GM23248 (cell line): ENCODE measurements at places on chromosomes 1 and 21. TPM values are rescaled to one million over a fixed set of nuclear protein-coding genes. Genes with fewer than 3 reads are reported as not detected.

Gene LMOD1
- polyA plus RNA-seq, result 6.1 and 6.3 TPM in 2 replicates

Gene TCHH
- polyA plus RNA-seq, result 0.08 and 0.11 TPM in 2 replicates

Gene SAMSN1
- not detected in 2 replicates for polyA plus RNA-seq

Gene NBPF15
- polyA plus RNA-seq, result 21.4 and 25.2 TPM in 2 replicates

Gene IL12RB2
- polyA plus RNA-seq, result 0.06 TPM in 1 of 2 replicates, not detected in the other

Gene HTR6
- 0.09 TPM in 1 of 2 replicates, not detected in the other for polyA plus RNA-seq

Gene CFHR5
- polyA plus RNA-seq, result not detected in 2 replicates

DNA sequence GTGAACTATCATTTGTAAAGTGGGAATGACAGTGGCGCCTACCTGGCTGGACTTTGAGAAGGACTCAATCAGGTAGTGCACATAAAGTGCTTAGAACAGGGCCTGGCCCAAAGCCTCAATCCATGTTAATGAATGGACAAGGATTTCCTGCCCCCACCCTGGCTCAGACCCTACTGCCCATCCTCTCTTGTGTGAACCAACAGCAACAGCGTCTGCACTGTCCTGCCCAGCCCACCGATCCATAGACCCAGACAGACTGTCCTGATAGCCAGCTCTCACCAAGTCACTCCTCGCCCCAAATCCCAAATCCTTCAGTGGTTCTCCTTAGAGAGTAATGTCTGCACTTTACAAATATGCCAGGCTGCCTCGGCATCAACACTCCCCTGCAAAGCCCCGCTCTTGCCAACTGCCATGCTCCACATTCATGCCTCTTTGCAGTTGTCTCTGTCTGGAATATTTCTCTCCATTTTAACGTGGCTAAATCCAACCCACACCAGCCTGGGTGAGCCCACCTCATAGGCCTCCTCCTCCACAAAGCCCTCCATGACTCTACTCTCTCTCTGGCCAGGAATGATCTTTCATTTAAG is 157.6 kb upstream of the EDN2 start:
- DNase-seq, result no peak

DNA sequence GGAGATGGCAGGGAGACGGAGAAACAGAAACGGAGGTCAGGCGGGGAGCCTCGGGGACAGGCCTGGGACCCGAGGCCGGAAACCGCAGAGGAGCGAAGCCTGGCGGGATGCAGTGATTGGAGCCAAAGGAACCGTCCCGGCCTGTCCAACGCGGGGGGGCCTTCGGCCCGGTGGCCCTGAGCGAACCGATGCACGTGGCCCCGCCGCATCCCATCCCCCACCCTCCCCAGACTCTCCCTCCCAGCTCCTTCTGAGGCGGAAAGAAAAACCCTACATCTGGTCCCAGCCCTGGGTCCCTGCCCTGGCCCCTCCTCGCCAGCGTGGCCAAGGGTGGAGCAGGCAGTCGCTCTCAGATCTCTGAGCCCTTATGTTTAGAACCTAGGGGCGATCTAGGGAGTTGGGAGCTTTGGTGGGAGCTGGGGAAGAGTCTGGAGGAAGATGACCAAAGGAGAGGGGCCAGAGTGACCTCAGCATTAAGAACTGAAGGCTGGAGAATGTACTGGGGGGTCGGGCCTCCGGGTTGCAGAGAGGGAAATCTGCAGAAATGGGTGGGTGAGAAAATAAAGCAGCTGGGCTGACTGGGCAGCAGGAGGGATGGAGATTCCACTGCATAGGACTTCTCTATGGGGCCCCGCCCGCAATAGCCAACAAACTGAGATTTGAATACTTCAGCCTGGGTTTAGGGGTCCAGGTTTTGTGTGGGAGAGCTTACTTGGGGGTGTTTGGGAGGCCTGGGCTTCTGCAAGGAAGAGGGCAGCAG is 1.5 kb upstream of the CRABP2 start:
- DNase-seq, result peak; percentile 71

- no peak for DNase-seq
Observed at GRCh38 chr1:200400556-200400955, 9.3 kb downstream of the ZNF281 start.

- DNase-seq, result no peak
Observed at GRCh38 chr1:3811595-3811911, 15.3 kb upstream of the LRRC47 start.

- no peak for DNase-seq
Observed at GRCh38 chr1:83762039-83762365, 236.9 kb downstream of the TTLL7 start.

DNA sequence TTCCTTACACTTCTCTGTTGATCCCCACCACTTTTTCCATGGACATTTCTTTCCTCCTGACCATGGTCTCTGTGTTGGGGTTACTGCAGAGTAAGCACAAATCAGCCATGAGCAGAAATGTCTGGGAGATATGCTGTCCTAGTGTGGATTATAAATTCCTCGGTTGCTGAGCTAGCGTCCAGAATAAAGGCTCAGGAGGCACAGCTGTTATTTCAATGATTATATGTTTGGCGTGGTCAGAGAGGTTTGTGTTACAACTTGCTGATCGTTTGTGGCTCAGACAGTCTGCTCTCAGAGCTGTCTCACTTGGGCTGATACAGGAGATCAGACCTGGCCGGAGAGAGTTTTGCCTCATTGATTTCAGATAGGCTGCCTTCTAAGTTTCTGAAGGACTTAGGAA is 37.5 kb upstream of the LAMC2 start:
- peak; percentile 65 for DNase-seq

DNA sequence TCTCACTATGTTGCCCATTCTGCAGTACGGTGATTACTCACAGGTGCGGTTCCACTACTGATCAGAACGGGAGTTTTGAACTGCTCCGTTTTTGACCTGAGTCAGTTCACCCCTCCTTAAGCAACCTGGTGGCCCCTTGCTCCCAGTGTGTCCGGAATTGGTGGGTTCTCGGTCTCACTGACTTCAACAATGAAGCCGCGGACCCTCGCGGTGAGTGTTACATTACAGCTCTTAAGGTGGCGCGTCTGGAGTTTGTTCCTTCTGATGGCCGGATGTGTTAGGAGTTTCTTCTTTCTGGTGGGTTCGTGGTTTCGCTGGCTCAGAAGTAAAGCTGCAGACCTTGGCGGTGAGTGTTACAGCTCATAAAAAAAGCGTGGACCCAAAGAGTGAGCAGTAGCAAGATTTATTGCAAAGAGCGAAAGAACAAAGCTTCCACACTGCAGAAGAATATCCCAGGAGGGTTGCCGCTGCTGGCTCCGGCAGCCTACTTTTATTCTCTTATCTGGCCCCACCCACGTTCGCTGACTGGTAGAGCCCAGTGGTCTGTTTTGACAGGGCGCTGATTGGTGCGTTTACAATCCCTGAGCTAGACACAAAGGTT is 17.6 kb upstream of the PARP1 start:
- DNase-seq, result no peak

DNA sequence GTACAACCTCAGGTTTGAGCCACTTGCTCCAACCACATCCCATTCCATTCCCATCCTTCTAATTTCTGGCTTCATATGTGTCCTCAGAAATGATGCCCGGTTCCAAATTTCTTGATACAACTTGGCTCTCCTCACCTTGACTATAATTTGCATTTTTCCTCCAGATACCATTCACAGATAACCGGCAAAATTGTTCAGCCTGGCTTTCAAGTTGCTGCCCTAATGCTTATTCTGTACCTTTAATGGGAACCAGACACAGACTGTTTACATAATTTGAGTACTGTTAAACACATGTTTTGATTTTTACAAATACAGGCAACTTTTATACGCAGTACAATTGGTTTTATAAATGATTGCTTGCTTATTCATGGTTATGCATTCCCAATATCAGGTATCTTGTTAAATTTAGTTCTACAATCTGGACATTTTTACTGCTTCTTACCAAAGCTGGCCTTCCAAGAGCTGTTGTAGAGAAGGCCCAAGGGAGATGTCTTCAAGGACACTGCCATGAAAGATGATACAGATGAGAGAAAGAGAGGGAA is 649.5 kb upstream of the CAMK1G start:
- no peak for DNase-seq

DNA sequence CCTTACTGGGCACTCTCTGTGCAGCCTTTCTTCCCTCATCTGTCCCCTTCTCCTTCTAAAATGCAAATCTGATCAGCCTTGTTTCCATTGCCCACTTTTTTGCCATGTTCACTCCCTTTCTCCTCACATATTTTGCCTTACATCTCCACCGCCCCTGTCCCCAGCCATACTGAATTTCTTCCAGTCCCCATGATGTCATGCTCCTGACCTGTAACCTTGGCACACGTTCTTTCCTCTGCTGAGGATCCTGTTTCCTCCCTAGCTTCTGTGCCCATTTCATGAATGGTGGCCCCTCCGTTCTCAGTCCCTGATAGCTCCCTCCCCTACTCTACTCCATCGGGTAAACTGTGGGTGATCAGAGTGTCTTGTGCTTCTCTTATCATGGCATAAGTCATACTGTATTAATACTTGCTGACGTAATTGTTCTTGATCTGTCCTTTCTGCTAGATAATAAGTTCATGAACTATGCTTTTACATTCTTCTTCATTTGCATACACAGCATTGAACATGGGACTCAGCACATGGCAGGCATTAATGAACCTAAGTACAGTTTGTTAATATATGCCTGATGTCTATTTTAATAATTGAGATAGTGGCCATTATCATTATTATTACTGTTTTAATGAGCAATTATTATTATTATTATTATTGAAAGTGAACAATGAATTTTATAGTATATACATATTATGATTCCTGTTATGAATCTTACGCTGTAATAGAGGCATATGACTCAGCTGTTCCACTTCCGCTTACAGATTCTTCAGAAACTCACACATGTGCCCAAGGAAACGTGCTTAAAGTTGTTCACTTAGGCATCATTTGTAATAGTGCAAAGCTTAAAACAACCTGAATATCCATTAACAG is 28.5 kb downstream of the MAP3K21 start:
- no peak for DNase-seq

DNA sequence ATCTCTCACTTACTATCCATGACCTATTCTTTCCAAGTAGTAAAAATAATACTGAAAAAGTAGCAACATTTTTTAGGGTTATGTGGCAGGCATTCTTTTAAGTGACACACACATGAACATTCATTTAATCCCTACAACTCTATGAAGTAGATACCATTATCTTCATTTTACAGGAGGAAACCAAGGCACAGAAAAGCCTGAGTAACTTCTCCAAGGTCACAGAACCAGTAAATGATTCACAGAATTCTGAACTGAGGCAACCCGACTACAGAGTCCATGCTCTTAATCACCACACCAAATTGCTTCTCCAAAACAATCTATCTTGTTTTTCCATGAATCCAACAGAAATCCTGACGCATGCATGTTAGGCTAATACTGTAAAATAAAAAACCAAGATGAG is 17.5 kb downstream of the FUBP1 start:
- no peak for DNase-seq

DNA sequence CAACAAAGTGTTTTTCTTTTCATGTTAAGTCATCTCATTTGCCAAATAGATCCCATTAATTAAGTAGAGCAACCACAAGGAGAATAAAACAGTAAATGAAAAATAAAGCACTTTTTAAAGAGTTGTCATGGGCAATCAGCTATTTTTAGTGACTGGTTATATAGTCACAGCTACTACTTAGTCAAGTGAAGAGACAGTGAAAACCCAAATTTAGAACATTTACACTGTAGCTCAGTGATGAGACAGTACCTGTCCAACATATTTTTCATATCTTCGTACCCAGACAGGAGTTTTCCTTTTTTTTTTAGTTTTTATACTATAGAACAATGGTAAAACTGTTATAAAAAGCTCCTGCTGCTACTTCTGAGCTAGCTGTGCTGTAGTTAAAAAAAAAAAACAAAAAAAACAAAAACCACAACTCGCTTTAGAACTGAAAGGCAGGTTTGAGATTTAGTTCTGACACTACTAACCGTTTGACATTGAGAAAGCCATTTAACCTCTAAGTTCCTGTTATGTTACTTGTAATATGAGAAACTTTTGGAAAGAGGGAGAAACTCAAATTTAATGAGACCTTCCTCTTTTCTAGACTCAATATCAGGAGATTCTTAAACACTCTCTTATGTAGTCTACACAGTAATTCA is 777.5 kb downstream of the ADGRL2 start:
- DNase-seq, result no peak

- DNase-seq, result peak; percentile 5
Observed at GRCh38 chr1:208979776-208980175, 603.7 kb upstream of the CAMK1G start.

GRCh38 chr1:193368302-193368701 is 181.9 kb upstream of the B3GALT2 start:
- DNase-seq, result no peak

DNA sequence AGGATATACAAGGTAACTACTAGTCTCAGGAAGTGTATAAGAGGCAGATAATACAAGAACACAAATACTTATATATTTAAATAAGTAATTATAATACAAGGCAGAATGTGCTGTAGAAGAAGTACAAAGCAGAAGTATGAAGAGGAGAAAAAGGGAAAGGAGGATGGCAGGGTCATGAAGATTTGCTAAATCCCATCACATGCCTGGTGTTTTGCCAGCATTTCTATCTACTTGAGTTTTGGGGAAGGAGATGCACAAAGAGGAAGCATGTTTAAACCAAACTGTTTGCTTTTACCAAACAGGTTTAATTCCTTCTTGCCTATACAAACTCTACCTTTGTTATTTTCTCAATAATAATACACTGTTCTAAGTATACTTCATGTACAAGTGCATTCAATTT is 60.9 kb upstream of the PODN start:
- no peak for DNase-seq

- peak; percentile 6 for DNase-seq
Observed at GRCh38 chr21:16865632-16866031, 647.2 kb upstream of the CXADR start.

DNA sequence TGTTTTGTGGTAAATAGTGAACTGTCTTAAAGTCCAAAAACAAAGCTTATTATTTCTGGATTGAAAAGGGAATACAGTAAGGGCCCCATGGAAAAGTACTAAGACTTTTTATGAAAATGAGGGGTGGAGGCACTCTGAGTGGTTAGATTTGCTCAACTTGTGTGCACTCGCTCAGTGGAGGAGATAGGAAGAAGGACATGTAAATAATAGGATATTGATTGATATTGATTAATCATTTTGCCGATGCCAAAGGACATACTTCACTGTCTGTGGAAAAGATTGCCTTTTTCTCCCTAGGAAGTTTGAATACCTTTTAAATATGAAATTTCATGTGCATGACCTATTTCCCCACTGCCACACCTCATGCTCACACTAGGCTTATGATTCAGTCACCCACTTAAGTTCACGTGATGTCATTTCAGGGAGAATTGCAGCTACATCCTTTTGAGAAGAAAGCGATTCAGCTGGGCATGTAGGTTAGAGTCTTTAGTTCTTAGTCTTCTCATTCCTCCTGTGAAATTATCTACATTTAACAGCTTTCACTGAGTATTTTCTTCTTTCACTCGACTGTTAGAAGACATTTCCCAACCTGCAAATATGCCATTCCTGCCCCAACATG is 5.0 kb downstream of the MTR start:
- DNase-seq, result peak; percentile 57

DNA sequence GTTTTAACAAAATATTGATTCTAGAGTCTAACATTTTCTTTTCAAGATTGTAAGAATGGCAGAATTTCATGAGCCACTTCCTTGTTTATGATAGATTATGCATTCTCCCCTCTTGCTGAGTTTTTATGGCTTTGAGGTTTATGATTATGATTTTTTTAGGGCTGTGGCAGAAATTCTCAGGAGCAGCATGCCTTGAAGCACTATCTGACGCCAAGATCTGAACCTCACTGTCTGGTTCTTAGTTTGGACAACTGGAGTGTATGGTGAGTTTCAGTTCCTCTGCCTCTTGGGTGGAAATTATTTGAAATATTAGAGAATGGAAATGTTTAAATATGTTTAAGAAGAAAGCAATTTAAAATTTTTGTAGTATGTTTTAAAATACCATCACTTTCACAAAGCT is 10.2 kb downstream of the USP16 start:
- DNase-seq, result no peak
